ENCODE measurements at places on chromosomes 1 and 21.

DNA sequence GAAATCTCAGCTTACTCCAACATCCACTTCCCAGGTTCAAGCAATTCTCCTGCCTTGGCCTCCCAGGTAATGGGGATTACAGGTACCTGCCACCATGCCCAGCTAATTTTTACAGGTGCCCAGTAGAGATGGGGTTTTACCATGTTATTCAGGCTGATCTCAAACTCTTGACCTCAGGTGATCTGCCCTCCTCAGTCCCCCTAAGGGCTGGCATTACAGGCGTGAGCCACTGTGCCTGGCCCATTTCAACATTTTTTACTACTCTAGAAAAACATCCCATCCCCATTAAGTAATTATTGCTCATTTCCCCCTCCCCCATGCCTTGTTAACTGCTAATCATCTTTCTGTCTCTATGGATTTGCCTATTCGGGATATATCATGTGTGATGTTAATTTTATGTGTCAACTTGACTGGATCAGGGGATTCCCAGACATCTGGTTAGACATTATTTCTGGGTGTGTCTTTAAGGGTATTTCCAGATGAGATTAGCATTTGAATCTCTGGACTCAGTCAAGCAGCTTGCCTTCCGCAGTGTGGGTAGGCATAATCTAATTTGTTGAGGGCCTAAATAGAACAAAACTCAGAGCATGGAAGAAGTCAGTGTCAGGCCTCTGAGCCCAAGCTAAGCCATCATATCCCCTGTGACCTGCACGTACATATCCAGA, 33.0 kb upstream of the ZBTB8B start:
- DNase-seq, result no peak

GRCh38 chr1:229035748-229036082, 235.2 kb upstream of the RAB4A start:
- no peak for DNase-seq

GRCh38 chr1:60886793-60887331, 195.5 kb upstream of the NFIA start:
- no peak for DNase-seq

GRCh38 chr21:34345091-34345871, 18.5 kb upstream of the KCNE2 start:
- DNase-seq, result no peak

GRCh38 chr1:219582296-219582695, 30.6 kb downstream of the ZC3H11B start:
- DNase-seq, result peak; percentile 1

DNA sequence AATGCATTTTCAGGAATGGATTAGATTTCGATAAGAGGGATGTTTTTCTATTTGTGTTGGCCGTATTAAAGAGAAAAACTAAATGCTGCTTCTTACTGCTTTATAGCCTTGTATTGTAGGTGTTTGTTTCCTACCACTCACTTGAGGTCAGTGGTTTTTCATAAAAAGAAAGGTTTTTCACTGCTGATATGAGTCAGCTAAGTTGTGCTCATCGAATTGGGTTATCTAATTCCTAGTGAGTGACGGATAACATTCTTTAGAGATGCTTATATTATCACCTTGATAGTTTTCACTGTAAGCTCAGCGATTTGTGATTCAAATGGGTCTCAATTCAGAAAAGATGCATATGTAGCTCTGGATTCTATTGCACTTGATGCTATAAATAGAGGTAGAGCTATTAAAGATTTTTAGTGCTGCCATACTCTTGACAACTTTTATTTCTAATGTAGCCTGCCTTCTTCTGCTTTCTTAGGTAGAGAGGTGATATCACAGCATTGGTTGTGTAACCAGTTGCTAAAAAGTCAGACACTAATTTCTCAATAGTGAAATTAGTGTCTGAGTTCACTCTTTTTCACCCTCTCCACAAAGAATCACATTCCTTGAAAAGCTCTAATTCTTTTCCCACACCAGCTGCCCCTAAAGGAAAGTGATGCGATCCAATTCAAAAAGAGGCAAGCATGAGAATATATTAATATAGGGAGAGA, 180.0 kb downstream of the RASAL2 start:
- DNase-seq, result peak; percentile 40

GRCh38 chr1:118291661-118292060, 106.6 kb upstream of the SPAG17 start:
- DNase-seq, result no peak

GRCh38 chr21:14595449-14595848, 49.3 kb upstream of the SAMSN1 start:
- no peak for DNase-seq

GRCh38 chr1:211742272-211742671, 66.9 kb upstream of the NEK2 start:
- no peak for DNase-seq

- no peak for DNase-seq
Observed at GRCh38 chr1:147586414-147586813, 45.1 kb downstream of the BCL9 start.

GRCh38 chr1:241895013-241895412, 47.0 kb downstream of the EXO1 start:
- no peak for DNase-seq

DNA sequence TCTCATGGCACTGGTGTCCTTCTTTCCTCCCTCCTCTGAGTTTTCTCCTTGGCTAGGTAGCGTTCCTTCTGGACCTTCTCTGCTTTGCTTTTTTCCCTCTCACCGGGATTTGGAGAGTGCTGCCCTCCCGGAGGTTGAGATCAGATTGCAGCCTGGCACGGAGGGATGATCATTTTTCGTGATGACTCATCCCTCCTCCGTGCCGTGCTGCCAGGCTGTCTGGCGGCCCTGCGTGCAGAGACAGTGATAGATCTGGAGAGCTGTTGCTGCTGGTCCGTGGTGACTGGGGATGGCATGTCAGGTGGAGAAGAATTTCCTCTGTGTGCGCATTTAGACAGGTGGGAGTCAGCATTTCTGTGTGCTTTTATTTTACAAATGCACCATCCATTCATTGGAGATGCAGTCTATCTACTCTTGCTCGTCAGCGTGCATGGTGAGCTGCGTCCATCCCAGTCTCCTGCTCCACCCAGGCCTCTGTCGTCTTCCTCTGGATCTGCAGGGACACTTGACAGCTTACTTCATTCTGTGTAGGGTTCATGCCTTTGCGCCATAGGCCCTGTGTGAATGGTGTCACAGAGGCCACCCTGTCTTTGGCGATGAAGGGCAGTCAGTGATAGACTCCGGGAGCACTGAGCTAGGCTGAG, 104.4 kb downstream of the PCBP3 start:
- DNase-seq, result peak; percentile 82

- DNase-seq, result no peak
Observed at GRCh38 chr21:14523234-14523633, 22.9 kb downstream of the SAMSN1 start.

DNA sequence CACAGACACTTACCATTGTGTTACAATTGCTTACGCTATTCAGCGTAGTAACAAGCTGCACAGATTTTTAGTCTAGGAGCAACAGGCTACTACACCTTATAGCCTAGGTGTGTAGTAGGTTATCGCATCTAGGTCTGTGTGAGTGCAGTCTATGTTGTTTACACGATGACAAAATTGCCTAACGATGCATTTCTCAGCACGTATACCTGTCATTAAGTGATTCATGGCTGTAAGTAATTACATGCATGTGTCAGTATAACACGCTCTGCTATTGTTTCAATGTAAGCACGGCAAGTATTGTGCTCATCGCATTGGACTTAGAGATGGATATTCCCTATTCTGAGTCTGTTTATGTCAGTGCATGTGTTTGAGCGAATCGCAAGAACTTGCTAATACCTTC, 15.7 kb upstream of the ZBTB18 start:
- no peak for DNase-seq

GRCh38 chr1:58104960-58105359, 441.6 kb downstream of the OMA1 start:
- DNase-seq, result no peak

DNA sequence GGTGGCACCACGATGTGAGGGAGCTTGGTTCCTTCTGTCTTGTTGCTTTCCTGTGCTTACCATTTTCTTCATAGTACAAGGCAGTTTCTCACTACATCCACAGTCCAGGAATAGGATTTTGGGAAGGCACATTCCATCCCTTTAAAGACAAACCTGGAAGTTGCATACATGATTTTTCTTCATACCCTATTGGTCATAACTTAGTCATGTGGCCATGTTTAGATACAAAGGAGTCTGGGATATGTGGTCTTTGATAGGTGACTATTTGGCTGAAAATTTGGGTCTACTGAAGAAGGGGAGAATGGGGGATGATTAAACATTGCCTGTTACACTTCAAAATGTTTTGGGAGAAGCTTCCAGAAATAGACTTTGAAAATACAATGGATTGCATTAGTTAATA, 7.0 kb downstream of the DYRK1A start:
- DNase-seq, result no peak

GRCh38 chr1:112636597-112637253, 17.1 kb downstream of the CAPZA1 start:
- peak; percentile 63 for DNase-seq

DNA sequence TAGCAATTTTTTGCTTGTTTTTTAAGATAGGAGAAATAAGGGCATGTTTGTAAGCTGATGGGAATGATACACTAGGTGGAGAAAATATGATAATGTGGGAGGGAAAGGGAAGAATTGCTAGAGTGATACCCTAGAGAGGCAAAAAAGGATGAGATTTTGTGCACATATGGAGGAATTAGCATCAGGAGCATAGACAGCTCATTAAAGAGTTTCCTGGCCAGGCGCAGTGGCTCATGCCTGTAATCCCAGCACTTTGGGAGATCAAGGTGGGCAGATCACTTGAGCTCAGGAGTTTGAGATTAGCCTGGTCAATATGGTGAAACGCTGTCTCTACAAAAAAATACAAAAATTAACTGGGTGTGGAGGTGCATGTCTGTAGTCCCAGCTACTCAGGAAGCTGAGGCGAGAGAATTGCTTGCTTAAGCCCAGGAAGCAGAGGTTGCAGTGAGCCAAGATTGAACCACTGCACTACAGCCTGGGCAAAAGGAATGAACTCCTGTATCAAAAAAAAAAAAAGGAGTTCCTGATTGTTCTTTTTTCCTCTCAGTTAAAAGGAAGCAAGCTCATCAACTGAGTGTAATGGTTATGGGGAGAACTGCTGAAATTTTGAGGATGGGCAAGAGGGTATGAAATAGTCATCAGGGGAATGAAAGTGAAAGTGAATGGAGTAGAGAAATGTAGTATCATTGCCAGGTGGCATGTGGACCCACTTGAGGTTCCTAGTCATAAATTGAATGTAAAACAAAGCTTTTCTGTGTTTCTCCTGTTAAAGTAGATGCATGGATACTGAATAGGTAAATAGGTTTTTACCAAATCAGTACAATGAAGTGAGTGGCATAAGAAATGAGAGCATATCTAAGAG, 35.5 kb downstream of the SH3GLB1 start:
- DNase-seq, result no peak

DNA sequence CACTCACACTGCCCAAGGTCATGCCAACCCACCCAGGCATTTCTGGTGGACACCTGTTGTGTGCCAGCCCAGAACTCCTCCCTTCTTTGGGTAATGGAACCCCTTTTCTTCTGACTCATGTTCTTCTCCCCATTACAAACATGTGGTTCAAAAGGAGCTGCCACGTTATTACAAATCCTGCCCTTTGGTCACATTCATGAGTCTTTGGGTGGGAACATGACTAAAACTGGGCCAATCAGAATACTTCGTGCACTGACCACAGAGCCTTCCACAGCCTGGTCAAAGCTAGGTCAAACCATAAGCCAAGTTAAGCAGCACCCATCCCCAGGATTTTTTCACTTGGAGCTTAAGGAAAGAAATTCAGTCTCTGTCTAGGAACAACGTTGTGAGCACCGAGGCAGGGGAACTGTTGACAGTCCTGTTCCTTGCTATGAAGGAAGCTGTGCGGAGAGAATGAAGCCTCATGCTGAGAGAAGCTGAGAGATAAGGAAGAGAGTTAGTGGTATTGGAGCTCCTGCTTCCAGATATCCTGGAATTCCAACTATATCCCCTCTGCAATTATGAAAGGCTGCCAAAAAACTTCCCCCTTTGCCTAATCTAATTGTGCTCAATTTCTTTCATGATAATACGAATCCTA, 46.8 kb upstream of the DIPK1A start:
- DNase-seq, result no peak

GRCh38 chr1:182652933-182653332, 31.5 kb downstream of the RGS8 start:
- DNase-seq, result no peak

DNA sequence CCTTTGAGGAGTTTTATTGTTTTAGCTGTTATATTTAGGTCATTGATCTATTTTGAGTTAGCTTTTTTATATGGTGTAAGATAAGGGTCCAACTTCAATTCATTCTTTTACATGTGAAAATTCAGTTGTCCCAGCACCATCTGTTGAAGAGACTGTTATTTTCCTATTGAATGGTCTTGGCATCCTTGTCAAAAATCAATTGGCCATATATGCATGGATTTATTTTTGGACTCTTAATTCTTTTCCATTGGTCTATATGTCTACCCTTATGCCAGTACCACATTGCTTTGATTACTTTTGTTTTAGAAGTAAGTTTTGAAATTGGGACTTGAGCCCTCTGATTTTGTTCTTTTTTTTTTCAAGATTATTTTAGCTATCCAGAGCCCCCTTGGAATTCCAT, 35.8 kb upstream of the HUNK start:
- DNase-seq, result no peak

DNA sequence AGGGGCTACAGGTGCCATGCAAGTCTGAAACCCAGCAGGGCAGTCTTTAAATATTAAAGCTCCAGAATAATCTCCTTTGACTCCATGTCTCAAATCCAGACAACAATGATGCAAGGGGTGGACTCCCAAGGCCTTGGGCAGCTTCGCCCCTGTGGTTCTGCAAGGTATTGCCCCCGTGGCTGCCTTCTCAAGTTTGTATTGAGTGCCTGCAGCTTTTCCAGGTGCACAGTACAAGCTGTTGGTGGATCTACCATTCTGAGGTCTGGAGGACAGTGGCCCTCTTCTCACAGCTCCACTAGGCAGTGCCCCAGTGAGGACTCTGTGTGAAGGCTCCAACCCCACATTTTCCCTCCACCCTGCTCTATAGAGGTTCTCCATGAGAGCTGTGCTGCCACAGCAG, 3.7 kb upstream of the MROH9 start:
- no peak for DNase-seq

- DNase-seq, result no peak
Observed at GRCh38 chr1:47527653-47528272, 89.9 kb downstream of the FOXD2 start.

All from kidney glomerular epithelial cell (primary cell).